ENCODE measurements at places on chromosomes 12 and 14.

DNA sequence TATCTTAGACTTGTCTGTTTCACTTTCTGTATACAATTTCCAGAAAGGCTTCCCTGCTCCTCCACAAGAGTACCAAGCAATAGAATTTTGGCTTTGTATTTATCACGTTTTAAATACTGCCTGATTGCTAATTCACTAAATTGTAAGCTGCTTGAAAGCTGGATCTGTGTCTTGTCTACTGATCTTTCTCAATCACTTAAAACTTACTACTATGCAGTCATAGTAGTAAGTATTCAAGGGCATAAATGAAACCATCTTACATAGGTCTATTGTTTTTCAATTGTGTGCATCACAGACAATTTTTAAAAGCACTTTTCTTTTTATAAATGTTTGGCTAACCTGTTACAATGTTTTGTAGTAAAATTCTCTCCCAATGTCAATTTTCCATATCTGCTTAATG is 1.2 kb upstream of the GLIPR1L2 start:
- DNase-seq = no peak

GRCh38 chr14:103512701-103513611 is 9.7 kb downstream of the CKB start:
- DNase-seq = peak; percentile 81

DNA sequence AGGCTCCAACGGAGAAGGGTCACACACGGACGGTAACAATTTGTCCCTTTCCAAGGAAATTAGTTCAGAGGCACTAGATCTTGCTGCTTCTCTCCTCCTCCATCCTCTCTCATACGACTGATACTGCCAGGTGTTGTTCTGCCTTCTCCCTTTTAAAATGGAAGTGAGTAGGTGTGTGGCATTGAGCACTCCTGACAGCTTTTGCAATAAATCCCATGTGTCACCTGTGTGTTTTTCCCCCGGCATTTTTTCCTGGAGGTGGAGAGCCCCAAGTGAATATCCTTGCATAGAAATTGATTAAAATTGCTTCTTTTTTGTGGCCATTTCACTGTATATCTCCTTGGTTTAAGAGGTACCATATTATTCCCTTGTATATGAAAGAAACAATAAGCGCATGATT is 26.2 kb upstream of the AKAP5 start:
- DNase-seq = no peak

GRCh38 chr14:60309867-60310552 is 61.0 kb downstream of the PPM1A start:
- DNase-seq = no peak

DNA sequence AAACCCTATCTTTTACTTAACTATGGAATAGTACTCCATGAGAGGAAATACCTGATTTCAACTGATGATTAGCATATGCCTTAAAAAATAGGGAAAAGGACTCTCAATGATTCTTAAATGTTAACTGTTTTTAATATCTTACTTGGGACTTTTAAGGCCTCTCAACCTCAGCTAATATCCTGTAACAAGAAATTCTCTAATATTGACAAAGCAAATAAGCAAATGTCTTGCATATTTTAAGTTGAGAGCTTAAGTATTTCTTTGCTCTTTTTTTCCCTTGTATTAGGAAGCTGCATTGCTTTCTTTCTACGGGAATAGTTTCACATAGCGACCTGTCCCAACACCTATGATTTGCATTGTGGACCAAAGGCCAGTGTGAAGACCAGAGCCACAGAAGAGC is 249.9 kb downstream of the BCAT1 start:
- no peak for DNase-seq

All from psoas muscle (tissue), 8 donors.